ENCODE measurements at places on chromosomes 1 and 21. TPM values are rescaled to one million over a fixed set of nuclear protein-coding genes. Genes with fewer than 3 reads are reported as not detected.

- peak; percentile 37 for DNase-seq
These were observed 429 bp downstream of the SRRM1 start for GRCh38 chr1:24643363-24644099.

IL12RB2 gene
- total RNA-seq = not detected

GRCh38 chr1:48730164-48730910, 46.4 kb downstream of the BEND5 start:
- DNase-seq = no peak

GRCh38 chr21:39855595-39855994, 11.6 kb upstream of the PCP4 start:
- DNase-seq = no peak

IFI44 gene
- 9.5 TPM for total RNA-seq

- peak; percentile 79 for DNase-seq
These were observed 13.5 kb downstream of the ESPN start for GRCh38 chr1:6438047-6438525.

DNA sequence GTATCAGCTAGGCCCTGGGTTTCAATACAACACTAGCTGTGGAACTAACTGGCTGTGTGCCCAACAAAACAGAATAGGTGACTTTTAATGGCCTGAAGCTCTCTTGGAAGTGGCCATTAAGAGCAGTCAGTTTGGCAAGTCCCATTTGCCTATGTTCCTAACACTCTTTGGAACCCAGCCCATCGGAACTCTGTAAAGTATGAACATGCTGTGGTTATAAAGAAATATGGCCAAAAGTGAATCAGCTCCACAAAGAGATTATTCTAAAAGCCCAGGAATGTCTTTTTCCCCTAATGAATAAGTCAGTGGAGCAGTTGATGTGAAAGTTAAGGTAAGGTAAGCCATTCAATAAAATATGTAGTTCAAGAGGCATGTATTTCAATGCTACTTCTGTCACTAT, 223.7 kb upstream of the ADAMTS5 start:
- no peak for DNase-seq

DNA sequence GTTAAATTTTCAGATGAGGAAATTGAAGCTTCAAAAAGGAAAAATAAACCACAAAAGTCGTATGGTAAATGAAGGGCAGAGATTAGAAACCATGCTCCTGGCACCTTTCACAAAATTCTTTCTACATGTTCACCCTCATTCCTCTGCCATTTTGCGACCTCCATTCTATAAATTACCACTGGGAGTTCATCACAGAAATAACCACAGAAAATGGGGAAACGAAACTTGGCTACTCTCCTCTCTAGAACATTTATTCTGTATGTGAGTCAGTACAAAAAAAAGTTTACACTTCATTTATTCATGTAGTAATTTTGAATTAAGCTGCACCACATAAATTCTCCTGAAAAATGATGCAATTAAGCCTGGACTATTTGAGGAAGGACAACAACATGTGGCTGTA, 320.9 kb upstream of the C1orf87 start:
- DNase-seq = no peak

DNA sequence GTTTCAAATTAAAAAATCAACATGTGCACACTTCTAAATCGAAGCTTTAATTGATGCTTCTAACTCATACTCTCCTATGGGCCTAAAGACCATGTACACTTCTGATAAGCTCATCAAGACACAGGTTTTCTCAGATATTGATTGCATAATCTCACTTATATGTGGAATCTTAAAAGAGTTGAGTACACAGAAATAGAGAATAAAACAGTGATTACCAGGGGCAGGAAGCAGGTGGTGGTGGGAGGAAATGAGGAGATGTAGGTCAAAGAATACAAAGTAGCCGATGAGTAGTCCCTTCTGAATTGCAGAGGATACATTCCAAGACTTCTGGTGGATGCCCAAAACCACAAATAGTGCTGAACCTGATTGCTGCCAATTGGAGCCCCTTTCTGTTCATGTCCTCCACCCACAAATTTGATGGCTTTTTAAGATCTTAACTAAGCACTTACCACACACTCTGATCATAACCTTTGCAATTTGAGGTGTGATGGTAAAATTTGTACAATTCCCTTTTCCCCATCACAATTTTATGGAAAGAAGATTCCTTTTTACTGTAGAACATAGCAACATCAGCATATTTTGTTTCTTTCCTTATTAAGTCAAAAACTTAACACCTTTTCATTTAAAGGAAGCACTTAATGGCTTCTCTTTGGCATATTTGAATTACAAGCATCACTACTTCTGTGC, 3.3 kb upstream of the CD1B start:
- DNase-seq = no peak

GRCh38 chr1:100400404-100400803, 48.1 kb downstream of the CDC14A start:
- DNase-seq = peak; percentile 63

Measured in dermis blood vessel endothelial cell (primary cell).